ENCODE measurements at places on chromosomes 5 and 9.

DNA sequence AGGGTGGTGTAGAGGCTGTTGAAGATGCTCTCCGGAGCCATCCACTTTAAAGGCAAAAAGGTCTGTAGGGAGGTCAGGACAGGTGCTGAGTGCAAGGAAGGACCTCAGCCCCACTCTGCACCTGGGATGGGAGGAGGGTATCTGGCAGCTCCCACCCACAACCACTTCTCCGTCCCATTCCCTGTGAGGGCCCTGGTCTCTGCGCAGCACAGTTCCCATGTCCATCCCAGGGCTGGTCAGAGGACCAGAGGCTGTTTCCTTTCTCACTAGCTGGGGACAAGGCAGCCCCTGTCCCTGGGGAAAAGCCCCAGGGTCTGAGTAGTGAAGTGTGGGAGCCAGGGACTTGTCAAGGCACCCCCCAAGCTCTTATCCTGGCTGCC, 33.7 kb upstream of the CSF1R start:
- DNase-seq, result peak; percentile 39

DNA sequence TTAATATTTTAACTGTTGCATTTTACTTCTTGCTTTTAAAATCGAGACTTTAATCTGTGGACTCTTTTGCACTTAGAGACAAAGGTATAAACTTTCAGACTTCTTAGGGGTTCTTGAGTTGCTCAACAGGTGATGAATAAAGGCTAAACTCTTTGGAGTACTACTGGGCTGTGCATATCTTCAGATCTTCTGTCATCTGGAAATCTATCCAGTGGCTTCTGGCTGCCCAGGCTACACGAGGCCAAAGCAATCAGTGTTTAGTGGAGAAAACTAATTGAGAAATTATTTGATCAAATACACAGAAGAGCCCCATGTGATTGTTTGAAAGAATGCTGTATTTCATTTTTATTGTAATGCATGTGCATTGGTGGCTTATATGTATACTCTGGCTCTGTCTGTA, 146.1 kb downstream of the PBX3 start:
- no peak for DNase-seq

- no peak for DNase-seq
Observed at GRCh38 chr9:4713849-4714248, 27.2 kb downstream of the AK3 start.

- DNase-seq, result no peak
Observed at GRCh38 chr5:1793301-1793740, 6.3 kb downstream of the MRPL36 start.

GRCh38 chr5:15495026-15495425, 5.0 kb upstream of the FBXL7 start:
- DNase-seq, result no peak

GRCh38 chr9:116737152-116737546, 50.0 kb downstream of the TRIM32 start:
- DNase-seq, result peak; percentile 93

DNA sequence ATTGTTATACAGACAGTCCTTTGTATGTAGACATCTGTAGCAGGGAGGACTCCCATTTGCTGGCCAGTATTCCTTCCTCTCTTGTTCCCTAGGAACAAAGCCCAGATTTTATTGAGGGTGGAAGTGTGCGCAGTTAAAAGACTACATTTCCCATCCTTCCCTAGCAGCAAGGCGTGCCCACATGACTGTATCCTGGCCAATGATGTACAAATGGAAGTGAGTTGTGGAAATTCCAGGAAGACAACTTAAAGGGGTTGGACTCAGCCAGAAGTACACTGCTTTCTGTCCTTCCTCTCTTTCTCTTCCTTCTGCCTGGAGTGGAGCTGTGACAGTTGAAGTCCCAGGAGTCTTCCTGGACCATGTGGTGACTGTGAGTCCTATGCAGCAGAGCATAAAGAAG, 89.0 kb downstream of the HRH2 start:
- DNase-seq, result peak; percentile 41

DNA sequence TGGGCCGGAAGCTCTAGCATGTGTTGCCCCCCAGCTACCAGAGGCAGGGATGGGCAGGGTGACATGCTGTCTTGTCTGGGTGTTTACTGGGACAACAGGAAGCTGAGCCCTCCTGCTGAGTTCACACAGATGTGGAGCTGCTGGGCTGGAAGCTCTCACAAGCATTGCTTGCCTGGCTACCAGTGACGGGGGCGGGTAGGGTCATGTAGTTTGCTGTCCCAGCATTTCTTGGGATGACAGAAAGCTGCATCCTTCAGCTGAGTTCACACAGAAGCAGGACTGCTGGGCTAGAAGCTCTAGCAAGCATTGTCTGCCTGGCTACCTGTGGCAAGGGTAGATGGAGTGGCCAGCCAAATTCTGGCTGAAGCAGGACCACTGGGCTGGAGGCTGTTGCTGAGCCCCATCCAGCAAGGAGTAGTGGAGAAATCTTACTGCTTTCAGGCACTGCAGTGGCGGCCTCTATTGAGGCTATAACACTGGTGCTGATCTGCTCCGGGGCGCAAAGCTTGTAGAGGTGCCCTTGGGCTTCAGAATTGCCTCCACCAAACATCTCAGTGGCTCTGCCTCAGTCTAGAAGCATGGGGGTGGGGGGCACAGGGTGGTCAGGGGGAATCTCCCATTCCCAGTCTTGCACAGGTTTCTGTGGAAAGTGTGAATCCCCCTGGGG, 25.1 kb downstream of the POLK start:
- DNase-seq, result no peak

GRCh38 chr5:5588887-5589826, 166.7 kb downstream of the ICE1 start:
- no peak for DNase-seq

- no peak for DNase-seq
Observed at GRCh38 chr5:36392818-36393217, 91.1 kb upstream of the RANBP3L start.

DNA sequence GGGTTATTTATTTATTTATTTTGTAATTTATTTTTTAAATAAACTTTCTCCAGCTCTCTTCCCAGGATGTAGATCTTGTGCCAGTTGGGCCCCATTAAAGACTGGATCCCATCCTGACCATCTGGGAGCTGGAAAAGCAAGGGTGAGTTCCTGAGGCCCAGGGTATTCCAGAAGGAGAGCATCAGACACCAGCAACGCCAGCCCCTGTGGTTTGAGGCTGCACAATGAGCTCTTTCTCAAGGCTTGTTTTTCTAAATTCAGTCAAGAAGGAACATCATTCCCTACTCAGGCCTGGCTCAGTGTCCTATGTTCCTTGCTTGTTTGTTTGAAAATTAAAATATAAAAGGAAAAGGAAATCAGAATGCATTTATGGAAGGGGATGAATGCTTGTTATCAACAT, 313.3 kb downstream of the EBF1 start:
- no peak for DNase-seq

DNA sequence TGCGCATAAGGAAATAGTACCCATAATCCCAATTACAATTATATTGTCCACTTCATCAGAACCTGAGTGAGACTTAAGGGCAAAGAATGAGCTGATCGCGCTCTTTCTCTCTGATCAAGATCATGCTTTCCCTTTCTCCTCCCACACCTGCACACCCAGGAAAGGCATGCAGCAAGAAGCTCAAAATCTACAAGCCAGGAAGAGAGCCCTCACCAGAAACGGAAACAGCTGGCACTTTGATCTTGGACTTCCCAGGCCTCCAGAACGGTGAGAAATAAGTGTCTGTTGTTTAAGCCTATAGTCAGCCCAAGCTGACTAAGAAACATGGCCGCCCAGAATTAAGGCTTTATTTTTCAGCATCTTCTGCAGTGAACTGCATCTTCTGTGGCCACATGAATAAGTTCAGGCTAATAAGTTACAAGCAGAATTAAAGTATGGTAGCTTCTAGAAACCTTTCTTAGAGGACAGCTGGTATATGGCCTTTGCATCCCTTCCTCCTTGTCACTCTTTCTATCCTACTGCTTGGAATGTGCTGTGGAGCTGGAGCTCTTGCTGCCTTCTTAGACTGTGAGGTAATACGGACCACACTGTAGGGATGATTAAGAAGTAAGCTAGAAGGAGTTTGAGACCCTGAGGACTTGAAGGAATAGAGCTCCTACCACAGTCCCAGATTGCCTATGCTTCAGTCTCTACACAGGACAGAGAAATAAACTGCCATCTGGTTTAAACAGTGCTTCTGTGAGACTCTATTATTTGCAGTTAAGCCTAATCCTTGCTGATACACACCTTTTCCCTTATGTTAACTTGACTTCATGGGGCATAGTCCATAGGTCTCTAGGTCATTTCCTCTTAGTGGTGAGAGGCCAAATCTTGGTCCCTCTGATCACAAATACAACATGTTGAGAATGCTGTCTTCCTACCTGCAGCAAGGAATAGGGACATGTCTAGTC, 17.2 kb downstream of the OR2S2 start:
- DNase-seq, result no peak

- DNase-seq, result no peak
Observed at GRCh38 chr5:171269717-171270116, 39.3 kb upstream of the TLX3 start.

GRCh38 chr9:11973011-11973410, 720.2 kb upstream of the TYRP1 start:
- no peak for DNase-seq

DNA sequence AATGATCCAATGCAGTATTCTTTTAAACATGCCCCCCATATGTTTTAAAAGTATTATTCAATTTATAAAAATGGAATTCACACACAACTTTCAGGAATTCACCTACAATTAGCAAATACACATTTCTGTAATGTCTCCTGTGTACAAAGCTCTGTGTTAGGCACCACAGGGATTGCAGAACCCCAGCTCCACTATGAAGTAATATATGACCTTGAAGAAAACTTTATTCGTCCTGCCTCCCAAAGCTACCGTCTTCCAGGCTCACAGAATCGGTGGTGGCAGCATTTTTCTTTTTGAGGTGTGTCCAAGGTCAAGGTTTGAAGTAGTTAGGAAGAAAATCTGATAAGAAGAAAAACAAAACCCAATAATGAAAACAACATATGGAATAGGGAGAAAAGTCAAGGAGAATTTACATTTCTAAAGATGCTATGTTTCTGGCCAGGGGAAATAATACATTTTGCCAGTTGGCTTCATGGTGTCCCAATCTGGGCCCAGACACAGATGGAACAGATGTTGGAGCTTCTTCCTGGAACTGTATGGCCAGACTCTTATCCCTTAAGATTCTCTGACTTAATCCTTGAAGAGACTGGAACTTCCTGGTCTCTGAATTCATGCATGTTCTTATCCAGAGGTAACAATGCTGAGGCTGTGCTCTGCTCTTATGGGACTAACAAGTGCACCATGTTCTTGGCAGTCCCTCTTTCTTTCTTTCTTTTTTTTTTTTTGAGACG, 22.0 kb upstream of the LVRN start:
- DNase-seq, result no peak

- no peak for DNase-seq
Observed at GRCh38 chr9:89317282-89317681, 1.0 kb upstream of the SECISBP2 start.

DNA sequence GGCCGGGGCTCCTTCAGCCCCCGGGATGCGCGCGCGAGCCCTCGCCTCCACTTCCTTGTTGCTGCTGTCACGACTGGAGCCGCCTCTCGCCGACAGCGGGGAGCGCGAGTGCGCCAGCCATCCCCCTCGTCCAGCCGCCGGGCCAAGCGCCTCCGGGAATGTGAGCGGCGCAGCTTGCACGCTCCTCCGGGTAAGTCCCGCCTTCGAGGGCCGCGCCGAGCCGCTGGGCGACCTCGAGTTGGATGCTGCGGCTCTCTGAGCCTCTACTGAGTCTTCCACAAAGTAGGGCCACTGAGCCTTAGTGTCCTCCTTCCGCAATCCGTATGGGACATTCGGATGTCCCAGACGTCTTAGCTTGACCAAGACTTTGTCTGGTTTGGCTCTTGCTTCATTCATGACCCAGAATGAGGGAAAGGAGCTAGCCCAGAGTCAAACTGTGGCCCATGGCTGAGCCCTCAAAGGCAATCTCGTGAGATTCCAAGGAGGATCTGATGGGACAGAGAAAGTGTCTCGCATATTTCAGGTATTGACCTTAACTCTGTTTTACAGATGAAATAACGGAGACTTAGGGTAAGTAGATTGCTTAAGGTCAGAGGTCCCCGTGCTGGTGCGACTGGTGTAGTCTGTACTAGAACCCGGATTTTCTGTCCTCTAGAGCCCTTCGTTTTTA, 586 bp downstream of the HMGXB3 start:
- DNase-seq, result no peak

- no peak for DNase-seq
Observed at GRCh38 chr9:75636427-75637045, 253.9 kb upstream of the PCSK5 start.

- DNase-seq, result no peak
Observed at GRCh38 chr5:14153932-14154731, 11.0 kb downstream of the TRIO start.

DNA sequence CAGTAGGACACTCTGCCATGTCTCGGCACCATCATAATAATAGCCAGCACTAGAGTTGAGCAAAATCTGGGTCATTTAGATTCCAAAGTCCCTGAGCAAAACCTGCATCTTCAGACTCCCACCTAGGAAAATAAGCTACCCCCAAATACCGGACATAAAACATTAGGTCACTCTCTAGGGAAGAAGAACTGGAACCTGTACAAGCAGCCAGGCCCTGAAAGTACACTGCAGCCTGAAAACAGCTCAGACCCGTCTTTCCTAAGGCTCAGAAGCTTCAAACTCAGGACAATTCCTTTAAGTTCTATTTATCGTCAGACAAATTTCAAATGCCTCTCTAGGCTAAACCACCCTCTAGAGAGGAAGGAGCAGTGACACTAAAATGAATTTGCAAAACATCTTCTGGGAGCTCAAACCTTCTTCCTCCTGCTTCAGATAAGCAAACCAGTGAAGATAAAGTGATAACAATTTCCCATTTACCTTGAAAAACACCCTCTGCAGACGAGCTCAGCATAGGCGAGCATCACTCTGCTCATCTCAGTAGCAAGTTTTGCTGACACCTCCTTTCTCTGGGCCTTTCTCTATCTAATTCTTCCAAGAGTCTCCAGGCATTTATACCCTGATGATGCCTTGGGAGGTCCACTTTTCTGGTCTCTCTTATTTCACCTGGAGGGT, 34.0 kb downstream of the ADAM19 start:
- no peak for DNase-seq

DNA sequence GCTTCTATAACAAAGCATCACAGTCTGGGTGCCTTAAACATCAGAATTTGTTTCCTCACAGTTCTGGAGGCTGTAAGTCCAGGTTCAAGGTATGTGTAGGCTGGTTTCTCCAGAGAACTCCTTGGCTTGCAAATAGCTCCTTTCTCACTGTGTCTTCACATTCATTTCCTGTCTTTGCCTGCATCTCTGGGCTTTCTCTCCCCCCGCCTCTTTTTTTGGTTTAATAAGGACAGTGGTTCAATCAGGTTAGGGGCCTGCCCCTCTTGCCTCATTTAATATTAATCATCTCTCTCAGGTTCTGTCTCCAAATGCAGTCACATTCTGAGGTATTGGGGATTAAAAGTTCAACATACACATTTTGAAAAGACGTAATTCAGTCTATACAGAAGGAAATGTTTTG, 225.5 kb upstream of the ATP10B start:
- DNase-seq, result no peak

GRCh38 chr9:98805506-98806272, 1.8 kb upstream of the GALNT12 start:
- DNase-seq, result no peak

DNA sequence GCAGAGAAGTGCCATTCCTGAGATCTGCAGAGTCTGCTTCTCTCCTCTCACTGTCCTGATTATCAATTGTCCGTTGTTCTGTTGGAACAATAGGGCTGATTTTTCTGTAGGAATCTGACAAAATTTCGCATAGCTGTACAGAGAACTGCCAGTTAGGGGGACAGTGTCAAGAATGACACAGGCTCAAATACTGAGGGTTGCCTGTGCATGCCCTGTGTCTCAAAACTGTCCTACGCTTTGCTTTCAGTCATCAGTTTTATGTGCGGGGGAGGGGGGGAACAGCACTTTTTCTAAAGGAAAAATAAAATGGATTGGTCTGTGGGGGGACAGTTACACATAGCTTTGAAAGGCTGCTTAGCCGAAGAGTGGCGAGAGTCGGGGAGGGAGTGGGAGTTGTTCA, 248.6 kb downstream of the PDZD2 start:
- no peak for DNase-seq
